HepG2 (cell line): ENCODE measurements at places on chromosomes 16 and 17. TPM values are rescaled to one million over a fixed set of nuclear protein-coding genes. Genes with fewer than 3 reads are reported as not detected.

The ABCA9 gene
- polyA plus RNA-seq = 0.03 TPM in 1 of 2 replicates, not detected in the other

The MYH1 gene
- polyA plus RNA-seq = 0.01 TPM in 2 replicates

The MRC2 gene
- not detected in 2 replicates for polyA plus RNA-seq

The CENPN gene
- polyA plus RNA-seq = 17.3 and 29.7 TPM in 2 replicates

The SLC35G6 gene
- polyA plus RNA-seq = 0.04 TPM in 1 of 2 replicates, not detected in the other

The SP6 gene
- polyA plus RNA-seq = 0.07 and 0.09 TPM in 2 replicates

The SRCIN1 gene
- polyA plus RNA-seq = 9.6 and 19.8 TPM in 2 replicates

The CRISPLD2 gene
- 0.04 and 0.25 TPM in 2 replicates for polyA plus RNA-seq

The NTN1 gene
- polyA plus RNA-seq = 0.03 and 0.05 TPM in 2 replicates

The TBL3 gene
- polyA plus RNA-seq = 16.8 and 24.9 TPM in 2 replicates

The SLC38A8 gene
- 0.37 and 0.61 TPM in 2 replicates for polyA plus RNA-seq

The ZNF750 gene
- not detected in 2 replicates for polyA plus RNA-seq

The LRRC37A gene
- polyA plus RNA-seq = 1.0 and 1.3 TPM in 2 replicates

The ITGAD gene
- polyA plus RNA-seq = not detected in 2 replicates

The CBFB gene
- polyA plus RNA-seq = 15.4 and 22.1 TPM in 2 replicates

The KRTAP4-6 gene
- not detected in 2 replicates for polyA plus RNA-seq

The CDH16 gene
- polyA plus RNA-seq = 2.7 and 5.3 TPM in 2 replicates

The HCRT gene
- not detected in 2 replicates for polyA plus RNA-seq

The HYDIN gene
- polyA plus RNA-seq = not detected in 2 replicates

The CRAMP1 gene
- polyA plus RNA-seq = 9.7 and 13.0 TPM in 2 replicates

The TEKT5 gene
- polyA plus RNA-seq = 0.16 and 0.25 TPM in 2 replicates

The AIPL1 gene
- not detected in 2 replicates for polyA plus RNA-seq

The ITGAX gene
- 0.32 and 0.42 TPM in 2 replicates for polyA plus RNA-seq

The EFCAB5 gene
- polyA plus RNA-seq = 0.03 and 0.15 TPM in 2 replicates

The CLDN6 gene
- 5.9 and 10.1 TPM in 2 replicates for polyA plus RNA-seq

The OR4D1 gene
- not detected in 2 replicates for polyA plus RNA-seq

The MT4 gene
- not detected in 2 replicates for polyA plus RNA-seq

The CCL16 gene
- 14.7 and 17.7 TPM in 2 replicates for polyA plus RNA-seq

The TMEM88 gene
- 0.66 and 0.84 TPM in 2 replicates for polyA plus RNA-seq

The ORMDL3 gene
- polyA plus RNA-seq = 384 and 546 TPM in 2 replicates

The MYH2 gene
- not detected in 2 replicates for polyA plus RNA-seq

The PLA2G10 gene
- polyA plus RNA-seq = not detected in 2 replicates

The SMIM36 gene
- polyA plus RNA-seq = not detected in 2 replicates

The CCL2 gene
- not detected in 2 replicates for polyA plus RNA-seq

The ATP6V0D1 gene
- 54.2 and 61.3 TPM in 2 replicates for polyA plus RNA-seq

The CACNG3 gene
- not detected in 2 replicates for polyA plus RNA-seq

The UMOD gene
- polyA plus RNA-seq = not detected in 2 replicates

The SLC5A11 gene
- polyA plus RNA-seq = 1.2 and 1.7 TPM in 2 replicates

The UTS2R gene
- polyA plus RNA-seq = 0.10 and 0.15 TPM in 2 replicates

The CSH1 gene
- polyA plus RNA-seq = not detected in 2 replicates
